ENCODE measurements at places on chromosomes 3 and 15.

DNA sequence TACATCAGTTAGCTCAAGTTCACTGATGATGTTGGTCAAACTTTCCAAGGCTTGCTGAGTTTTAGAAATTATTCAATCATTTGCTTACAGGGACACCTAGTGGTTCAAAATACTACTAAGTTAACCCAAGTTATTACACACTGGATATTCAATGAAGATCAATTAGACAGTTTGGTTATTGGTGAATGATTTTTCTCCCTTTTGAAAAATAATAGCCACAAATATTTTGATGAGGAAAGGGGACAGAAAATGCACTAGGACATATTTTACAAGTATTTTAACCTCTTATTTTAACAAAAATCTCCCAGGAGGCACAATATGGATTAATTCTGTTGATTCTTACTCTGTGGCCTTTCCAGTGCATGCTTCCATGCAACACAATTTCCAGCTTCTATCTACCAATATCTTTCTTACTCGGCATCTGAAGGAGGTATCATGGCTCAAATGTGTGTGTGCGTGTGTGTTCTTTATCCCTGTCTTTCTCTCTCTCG lies 20.1 kb upstream of the GOLGA6L2 start:
- H3K27ac ChIP-seq = no peak overlapping the region
- peaks cover 13% of the 10 kb centered on the region for H3K27me3 ChIP-seq
- no peaks in the 10 kb centered on the region for H3K4me1 ChIP-seq
- no peaks in the 10 kb centered on the region for H3K36me3 ChIP-seq
- H3K4me3 ChIP-seq = no peak overlapping the region

DNA sequence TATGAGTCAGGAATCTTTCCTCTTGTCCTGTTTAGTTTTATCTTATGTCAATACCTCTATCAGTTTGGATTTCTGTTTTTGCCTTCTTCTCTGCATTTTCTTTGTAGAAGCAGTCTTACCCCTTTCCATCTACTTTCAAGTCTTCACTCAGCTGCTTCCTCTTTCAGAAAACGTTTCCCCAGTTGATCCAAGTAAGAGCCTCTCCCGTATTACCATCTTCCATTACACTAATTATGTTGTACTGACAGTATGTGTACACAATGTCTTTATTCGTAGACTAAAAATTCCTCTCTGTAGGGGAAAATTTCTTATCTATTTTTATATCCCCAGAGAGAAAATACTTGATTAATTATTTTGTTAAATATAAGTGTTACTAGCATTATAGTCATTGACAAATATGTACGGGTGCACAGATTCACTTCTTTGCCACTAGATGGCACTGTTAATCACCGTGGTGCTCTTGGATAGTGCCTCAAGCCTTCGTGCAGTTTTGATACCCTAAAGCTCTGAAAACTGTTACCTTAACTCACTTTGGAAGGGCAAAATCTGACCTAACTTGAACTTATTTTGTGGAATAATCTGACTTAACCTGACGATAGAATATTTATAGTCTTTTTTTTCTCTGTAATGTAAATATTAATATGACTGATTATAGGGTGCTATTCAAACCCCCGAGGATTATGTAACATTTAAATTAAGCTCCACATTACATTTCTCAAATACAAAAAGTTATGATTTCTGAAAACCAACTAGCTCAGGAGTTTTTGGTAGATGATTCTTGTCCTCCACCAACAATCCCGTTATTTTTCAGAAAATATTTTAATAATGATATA lies 74.2 kb upstream of the POU1F1 start:
- H3K4me1 ChIP-seq = no peaks in the 10 kb centered on the region
- H3K27me3 ChIP-seq = no peaks in the 10 kb centered on the region
- H3K36me3 ChIP-seq = no peaks in the 10 kb centered on the region
- peak; percentile 38 for DNase-seq
- no peak overlapping the region for H3K4me3 ChIP-seq

GRCh38 chr15:33022629-33023028 lies 171.9 kb downstream of the FMN1 start:
- H3K4me3 ChIP-seq = no peak overlapping the region
- H3K27me3 ChIP-seq = no peaks in the 10 kb centered on the region
- peaks cover 13% of the 10 kb centered on the region for H3K4me1 ChIP-seq

GRCh38 chr15:75215107-75216004 lies 13.7 kb downstream of the C15orf39 start:
- DNase-seq = no peak
- no peaks in the 10 kb centered on the region for H3K4me1 ChIP-seq
- H3K27ac ChIP-seq = no peak overlapping the region
- H3K27me3 ChIP-seq = no peaks in the 10 kb centered on the region

- no peaks in the 10 kb centered on the region for H3K36me3 ChIP-seq
- H3K27me3 ChIP-seq = no peaks in the 10 kb centered on the region
- no peak for DNase-seq
Observed at GRCh38 chr3:113831103-113831355, 7.6 kb upstream of the GRAMD1C start.

DNA sequence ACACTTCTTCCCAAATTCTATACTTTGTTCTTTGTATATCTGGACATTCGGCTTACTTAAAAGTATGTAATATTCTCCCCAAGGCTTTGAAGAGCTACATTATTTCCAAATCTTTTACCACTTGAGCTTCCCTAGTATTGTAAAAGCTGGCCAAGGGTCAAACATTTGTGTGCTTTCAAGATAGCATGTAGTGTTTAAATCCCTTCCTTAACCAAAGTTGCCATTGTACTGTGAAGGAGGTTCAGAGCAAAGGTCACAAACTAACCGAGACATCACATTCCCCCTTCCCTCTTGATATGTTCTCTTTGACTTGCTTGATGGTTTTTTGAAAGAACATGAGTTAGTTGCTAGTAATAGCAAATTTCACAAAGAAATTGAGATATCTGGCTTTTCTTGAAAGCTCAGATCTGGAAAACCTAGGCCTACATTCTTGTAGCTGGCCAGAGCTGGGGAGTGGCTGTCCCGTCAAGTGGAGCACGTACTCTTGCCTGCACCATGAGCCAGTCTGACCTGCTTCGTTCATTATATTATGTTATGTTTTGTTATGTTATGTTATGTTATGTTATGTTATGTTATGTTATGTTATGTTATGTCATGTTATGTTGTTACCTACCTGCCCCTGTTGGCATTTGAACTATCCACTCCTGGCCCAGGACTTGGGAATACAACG lies 60.2 kb downstream of the FILIP1L start:
- H3K27me3 ChIP-seq = no peaks in the 10 kb centered on the region
- H3K27ac ChIP-seq = no peak overlapping the region
- H3K4me1 ChIP-seq = no peaks in the 10 kb centered on the region
- no peak for DNase-seq

DNA sequence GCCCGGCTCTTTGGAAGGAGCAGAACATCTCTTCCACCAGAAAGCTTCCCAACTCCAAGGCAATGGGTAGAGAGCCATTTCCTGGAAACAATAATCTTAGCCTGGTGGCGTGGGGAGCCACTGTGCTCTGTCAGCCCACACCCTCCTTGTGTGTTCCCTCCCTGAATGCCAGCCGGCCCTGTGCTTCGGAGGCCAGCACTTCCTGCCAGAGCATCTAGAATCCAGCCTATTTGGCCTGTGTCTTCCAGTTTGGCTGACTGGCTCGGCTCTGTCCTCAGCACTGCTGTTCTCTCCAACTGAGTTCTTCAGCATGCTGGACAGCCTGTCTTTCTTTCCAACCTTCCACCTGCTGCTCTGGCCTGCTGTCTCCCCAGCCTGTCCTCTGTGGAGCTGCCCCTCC lies 349.3 kb downstream of the MFSD1 start:
- H3K27ac ChIP-seq = no peak overlapping the region
- no peaks in the 10 kb centered on the region for H3K4me1 ChIP-seq
- no peaks in the 10 kb centered on the region for H3K27me3 ChIP-seq
- no peak for DNase-seq

DNA sequence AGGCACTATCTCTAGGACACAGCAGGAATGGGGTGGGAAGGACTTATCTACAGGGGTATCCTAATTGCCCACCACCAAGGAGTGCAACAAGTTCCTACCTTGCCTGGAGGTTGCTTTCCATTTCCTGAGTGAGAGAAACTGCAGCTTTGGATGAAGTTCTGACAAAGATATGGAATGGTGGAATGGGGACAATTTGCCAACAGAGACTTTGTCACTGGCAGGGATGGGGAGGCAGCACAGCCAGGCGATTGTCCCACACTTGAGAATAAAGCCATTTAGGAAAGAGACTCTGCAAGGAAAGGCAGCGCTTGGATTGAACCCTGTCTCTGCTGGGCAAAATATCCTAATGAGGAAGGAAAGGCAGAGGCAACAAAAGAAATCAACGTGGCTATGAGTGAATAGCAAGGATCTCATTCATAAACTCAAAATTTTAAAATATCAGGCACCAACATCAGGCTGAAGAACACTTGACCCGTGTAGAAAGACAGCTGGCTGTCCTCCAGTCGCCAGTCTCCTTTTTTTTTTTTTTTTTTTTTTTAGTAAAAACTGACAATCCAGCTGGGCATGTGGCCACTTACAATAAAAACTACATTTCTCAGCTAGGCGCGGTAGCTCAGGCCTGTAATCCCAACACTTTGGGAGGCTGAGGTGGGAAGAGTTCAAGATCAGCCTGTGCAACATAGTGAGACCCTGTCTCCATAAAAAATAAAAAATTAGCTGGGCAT lies 31.6 kb upstream of the PDE8A start:
- no peak overlapping the region for H3K27ac ChIP-seq
- H3K36me3 ChIP-seq = no peaks in the 10 kb centered on the region
- no peak overlapping the region for H3K4me3 ChIP-seq
- DNase-seq = no peak
- H3K27me3 ChIP-seq = no peaks in the 10 kb centered on the region

- H3K4me3 ChIP-seq = peak overlapping the region; percentile 87
- H3K36me3 ChIP-seq = no peaks in the 10 kb centered on the region
- peak overlapping the region; percentile 86 for H3K27ac ChIP-seq
- H3K27me3 ChIP-seq = no peaks in the 10 kb centered on the region
- peaks cover 25% of the 10 kb centered on the region for H3K4me1 ChIP-seq
Observed at GRCh38 chr3:177195242-177195991, 1.9 kb downstream of the TBL1XR1 start.

DNA sequence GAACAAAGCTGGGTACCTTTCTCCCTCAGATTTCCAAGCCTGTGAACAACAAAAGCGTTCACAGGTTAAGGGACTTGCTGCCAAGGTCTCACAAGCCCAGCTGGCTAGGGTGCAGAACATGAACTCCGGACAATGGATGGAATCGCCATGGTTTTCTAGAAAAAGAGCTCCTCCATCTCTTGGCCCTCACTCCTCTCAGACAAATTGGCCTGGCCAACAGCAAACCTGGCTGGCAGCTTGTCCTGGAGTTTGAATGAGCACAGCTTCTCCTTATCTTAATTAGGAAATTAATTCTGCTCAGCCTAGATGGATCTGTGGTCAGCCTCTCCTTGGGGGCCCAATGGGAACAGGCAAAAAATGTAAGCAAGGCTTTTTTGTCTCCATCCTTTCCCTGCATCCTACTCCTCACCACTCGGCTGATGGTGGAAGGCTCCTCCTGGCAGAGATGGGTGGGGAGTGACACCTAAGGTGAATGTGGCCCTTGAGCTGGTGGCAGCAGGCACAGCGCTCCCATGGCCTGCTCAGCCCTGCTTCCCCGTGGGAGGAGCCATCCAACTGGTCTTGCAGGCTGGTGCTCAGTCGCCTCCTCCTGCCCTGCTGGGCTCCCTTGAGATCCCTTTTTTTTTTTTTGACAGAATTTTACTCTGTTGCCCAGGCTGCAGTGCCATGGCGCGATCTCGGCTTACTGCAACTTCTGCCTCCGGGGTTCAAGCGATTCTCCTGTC lies 5.8 kb downstream of the KLHL25 start:
- H3K4me1 ChIP-seq = peaks cover 54% of the 10 kb centered on the region
- no peak for DNase-seq
- H3K4me3 ChIP-seq = no peak overlapping the region
- H3K27ac ChIP-seq = no peak overlapping the region
- no peaks in the 10 kb centered on the region for H3K36me3 ChIP-seq

- H3K27me3 ChIP-seq = no peaks in the 10 kb centered on the region
- DNase-seq = peak; percentile 40
- peak overlapping the region; percentile 83 for H3K27ac ChIP-seq
- peak overlapping the region; percentile 82 for H3K4me3 ChIP-seq
- H3K36me3 ChIP-seq = no peaks in the 10 kb centered on the region
- peaks cover 8% of the 10 kb centered on the region for H3K4me1 ChIP-seq
Observed at GRCh38 chr3:98732286-98733052, 30.7 kb upstream of the ST3GAL6 start.

- H3K36me3 ChIP-seq = no peaks in the 10 kb centered on the region
- no peaks in the 10 kb centered on the region for H3K27me3 ChIP-seq
- H3K27ac ChIP-seq = no peak overlapping the region
- H3K4me1 ChIP-seq = no peaks in the 10 kb centered on the region
- H3K4me3 ChIP-seq = no peak overlapping the region
Observed at GRCh38 chr3:89841041-89841440, 733.6 kb downstream of the EPHA3 start.

DNA sequence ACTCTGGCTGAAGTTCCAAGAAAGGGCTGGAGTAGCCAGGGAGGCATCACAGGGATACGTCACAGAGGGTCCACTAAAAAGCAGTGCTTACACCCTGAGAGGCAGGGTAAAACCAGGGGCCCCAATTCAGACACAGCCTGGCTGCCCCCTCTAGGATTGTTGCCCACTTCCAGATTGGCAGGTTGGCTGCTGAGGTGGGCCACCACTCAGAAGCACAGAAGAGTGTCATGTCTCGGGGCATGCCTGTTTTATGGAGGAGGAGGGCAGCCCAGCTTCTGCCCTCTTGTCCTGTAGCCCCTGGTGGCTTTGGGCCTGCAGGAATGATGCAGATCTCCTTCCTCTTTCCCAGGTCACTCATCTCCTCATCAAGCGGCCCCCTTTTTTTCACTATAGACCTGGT lies 24.0 kb downstream of the NOX5 start:
- H3K27ac ChIP-seq = no peak overlapping the region
- H3K36me3 ChIP-seq = no peaks in the 10 kb centered on the region
- H3K4me1 ChIP-seq = peaks cover 27% of the 10 kb centered on the region
- H3K4me3 ChIP-seq = no peak overlapping the region
- H3K27me3 ChIP-seq = no peaks in the 10 kb centered on the region
- DNase-seq = no peak
